GM23338 (cell line): ENCODE measurements at places on chromosomes 13 and 19.
A peak's percentile ranks its signal among the peaks of the same experiment; 100 is the strongest.

DNA sequence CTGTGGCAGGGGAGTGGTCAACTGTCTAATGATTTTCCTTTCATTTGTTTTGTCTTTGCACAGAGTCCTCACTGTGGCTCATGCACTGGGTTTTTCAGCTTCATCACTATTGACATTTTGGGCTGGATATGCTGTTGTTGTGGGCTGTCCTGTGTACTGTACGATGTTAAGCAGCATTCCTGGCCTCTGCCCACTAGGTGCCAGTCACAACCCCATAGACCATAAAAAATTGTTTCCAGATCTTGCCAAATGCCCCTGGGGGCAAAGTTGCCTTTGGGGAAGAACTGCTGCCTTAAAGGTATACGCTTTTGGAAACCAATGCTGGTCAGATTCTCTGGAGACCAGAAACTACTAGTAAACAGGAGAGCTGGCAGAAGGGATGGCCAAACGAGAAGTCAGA lies 310.4 kb downstream of the SPRY2 start:
- H3K4me3 ChIP-seq = no peak overlapping the region
- H3K4me1 ChIP-seq = no peaks in the 10 kb centered on the region
- peak; percentile 28 for DNase-seq
- no peaks in the 10 kb centered on the region for H3K27me3 ChIP-seq

GRCh38 chr19:6038634-6039405 lies 60.9 kb upstream of the RANBP3 start:
- H3K27me3 ChIP-seq = no peaks in the 10 kb centered on the region
- H3K36me3 ChIP-seq = no peaks in the 10 kb centered on the region
- no peak for DNase-seq
- H3K27ac ChIP-seq = no peak overlapping the region
- H3K4me3 ChIP-seq = no peak overlapping the region
- no peaks in the 10 kb centered on the region for H3K4me1 ChIP-seq

DNA sequence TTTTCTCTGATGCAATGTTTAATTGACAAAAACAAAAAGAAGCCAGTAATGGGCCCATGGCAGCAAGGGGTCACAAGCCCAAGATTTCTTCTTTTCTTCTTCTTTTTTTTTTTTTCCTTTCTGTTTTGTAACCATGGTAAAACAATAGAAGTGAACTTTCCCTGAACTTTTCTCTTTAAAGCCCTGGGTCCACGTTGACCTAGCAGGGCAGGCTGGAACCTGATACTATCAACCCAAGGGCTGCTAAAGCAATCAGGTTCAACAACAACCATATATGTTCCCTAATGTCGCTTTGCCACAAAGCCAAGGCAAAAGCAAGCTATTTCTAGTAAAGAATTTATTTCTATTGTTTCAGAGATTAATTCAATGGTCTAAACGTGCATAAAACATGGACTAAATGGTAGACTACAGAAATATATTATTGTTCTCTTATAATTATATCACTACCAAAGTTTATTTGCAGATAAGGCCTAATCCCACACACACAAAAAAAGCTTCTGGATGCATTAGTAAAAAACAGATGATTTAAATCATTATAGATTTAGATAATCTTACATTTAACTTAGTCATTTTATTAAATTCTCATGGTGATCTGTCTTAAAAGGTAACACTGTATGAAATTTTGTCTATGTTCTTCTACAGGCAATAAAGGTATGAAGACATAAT lies 153.9 kb downstream of the DACH1 start:
- H3K4me3 ChIP-seq = no peak overlapping the region
- no peak overlapping the region for H3K27ac ChIP-seq
- H3K27me3 ChIP-seq = no peaks in the 10 kb centered on the region

DNA sequence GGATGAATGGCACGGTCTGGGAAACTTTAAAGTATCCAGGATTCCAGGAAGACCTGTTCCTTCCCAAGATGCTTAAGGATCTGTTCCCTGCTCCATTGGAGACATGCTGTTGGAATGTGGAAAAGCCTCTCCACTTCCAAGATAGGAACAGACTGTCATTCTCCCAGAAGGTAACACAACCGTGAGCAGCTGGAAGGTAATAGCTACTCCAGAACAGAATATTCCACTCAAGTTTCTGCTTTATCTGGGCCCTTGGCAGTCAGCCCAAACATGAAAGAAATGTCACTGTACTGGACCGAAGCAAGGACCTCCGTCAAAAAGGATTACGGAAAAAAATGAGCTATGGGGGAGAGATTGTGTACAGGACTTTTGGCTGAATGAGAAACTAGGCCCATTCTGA lies 420.9 kb upstream of the NBEA start:
- no peak overlapping the region for H3K27ac ChIP-seq
- H3K4me1 ChIP-seq = no peaks in the 10 kb centered on the region
- DNase-seq = no peak
- no peak overlapping the region for H3K4me3 ChIP-seq
- no peaks in the 10 kb centered on the region for H3K36me3 ChIP-seq

- no peaks in the 10 kb centered on the region for H3K36me3 ChIP-seq
- H3K4me1 ChIP-seq = peaks cover 17% of the 10 kb centered on the region
- no peak overlapping the region for H3K27ac ChIP-seq
These were observed 37.1 kb downstream of the TSHZ3 start for GRCh38 chr19:31312009-31312676.
